ENCODE measurements at places on chromosomes 1 and 21.
A peak's percentile ranks its signal among the peaks of the same experiment; 100 is the strongest.

DNA sequence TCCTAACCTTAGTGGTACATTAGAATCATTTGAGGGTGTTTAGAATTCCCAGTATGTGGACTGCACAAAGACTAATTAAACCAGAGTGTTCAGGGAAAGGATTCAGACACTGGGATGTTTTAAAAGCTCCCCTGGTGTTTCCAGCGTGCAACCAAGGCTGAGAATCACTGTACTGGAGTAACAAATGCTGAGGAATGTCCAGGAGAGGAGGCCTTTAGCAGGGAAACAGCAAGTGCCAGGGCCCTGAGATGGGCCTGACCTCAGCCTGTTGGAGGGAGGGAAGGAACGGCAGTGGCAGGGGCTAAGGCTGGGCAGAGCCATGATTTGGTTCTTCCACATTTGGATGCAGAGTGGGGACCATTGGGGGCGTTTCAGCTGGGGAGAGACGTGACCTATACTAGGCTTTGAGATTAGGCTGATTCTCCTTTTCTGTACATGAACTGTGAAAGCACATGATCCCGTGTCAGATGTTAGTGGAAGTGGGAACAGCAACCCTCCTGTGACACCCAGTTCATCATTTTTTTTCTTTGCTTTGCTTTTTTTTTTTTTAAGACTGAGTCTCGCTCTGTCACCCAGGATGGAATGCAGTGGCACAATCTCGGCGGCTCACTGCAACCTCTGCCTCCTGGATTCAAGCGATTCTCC is 49.3 kb downstream of the KANK4 start:
- no peak for DNase-seq

DNA sequence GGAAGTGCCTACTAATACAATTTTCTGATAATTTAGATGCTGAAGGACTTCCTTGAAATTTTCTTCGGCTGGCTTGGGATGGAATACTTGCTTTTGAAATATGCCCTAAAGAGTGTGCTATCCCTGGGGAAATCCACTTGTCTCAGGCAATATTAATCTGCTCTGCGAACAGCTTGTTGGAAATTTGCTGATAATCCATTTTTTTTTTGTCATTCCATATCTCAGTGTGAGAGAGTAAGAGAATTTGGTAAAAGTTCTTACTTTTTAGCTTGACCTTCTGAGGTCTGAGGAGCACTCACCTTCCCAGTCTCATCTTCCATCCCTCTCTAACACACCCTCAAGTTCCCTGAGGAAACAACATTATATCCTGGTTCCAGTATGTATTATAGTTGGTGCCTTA is 36.8 kb downstream of the DNAJC6 start:
- no peak for DNase-seq

GRCh38 chr21:33099131-33099530 is 29.2 kb downstream of the OLIG1 start:
- no peak for DNase-seq

DNA sequence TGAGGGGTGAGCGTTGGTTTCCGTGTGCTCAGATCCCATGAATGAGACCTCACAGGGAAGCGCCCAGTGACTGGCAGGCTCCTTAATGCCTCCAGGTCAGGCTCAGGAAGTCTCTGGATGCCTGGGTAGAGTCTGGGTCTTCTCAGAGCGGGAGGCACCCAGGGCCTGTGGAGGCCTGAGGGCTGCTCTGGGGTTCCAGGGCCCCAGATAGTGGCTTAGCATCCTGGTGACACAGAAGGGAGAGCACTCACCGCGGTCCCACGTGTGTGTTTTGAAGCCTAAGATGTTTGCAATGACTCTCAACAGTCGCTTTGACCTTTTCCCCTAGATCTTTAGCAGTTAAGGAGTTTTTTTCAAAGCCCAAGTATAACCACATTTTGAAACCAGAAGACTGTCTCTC is 25.0 kb downstream of the PRMT2 start:
- DNase-seq, result no peak

DNA sequence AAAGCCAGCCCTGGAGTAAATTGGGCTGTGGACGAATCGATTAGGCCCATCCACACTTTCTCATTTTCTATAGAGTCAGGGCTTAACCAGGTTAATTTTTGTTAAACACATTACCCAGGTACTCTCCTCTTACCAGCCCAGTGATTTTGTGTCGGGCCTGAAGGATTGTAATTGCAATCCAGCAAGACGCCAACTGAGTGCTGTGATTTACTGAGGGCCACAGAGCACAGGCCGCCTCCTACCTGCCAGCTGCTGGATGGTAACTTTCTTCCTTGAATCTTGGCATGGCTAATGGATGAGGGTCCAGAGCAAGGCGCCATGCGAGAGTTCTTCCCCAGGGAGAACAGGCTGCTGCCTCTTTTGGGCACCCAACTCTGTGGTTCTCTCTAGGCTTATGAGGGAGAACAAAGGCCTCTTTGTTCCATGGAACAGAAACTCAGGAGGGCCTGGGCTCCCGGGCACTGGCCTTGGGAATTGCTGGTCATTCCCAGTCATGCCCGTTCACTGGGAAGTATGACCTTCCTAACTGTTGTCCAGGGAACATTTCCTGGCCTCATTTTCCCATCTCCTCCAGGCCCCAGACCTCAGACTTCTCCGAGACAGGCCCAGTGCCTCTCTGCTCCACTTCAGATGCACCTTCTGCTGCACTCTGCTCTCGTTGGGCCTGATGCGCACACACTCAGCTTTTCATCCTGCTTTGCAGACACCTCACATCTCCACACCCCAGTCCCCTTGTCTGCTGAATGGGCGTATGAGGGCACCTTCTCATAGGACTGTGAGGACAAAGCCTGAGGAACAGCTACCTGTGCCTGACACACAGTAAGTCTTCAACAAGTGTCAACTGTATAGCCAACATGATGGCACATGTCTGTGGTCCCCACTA is 57.3 kb downstream of the SYF2 start:
- DNase-seq, result no peak

- no peak for DNase-seq
Measured at GRCh38 chr1:38015978-38016725, 3.6 kb downstream of the UTP11 start.

GRCh38 chr1:56957931-56958330 is 7.9 kb downstream of the C8B start:
- no peak for DNase-seq

DNA sequence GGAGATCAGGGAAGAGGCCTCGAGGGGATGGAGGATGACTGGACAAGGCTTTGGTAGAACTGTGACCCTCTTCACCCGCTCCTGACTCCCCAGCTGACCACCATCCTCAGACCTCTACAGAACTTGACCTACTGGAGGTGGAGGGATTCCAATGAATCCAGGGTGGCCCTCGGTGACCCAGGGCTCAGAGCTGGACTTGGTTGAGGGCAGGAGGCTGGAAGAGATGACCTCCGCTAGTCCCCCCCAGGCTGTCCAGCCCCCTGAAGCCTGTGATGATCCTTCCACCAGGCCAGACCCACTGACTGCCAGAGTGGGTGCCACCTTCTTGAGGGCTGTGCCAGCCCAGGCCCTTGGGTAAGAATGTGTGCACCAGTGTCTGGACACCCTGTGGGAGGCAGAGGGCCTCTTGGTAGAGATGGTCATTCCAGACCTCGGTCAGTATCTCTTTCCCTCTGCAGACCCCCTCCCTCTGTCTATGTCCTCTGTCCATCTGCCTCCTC is 44.9 kb downstream of the ATP1B1 start:
- no peak for DNase-seq

GRCh38 chr1:32724678-32725614 is 22.4 kb upstream of the SYNC start:
- peak; percentile 34 for DNase-seq

DNA sequence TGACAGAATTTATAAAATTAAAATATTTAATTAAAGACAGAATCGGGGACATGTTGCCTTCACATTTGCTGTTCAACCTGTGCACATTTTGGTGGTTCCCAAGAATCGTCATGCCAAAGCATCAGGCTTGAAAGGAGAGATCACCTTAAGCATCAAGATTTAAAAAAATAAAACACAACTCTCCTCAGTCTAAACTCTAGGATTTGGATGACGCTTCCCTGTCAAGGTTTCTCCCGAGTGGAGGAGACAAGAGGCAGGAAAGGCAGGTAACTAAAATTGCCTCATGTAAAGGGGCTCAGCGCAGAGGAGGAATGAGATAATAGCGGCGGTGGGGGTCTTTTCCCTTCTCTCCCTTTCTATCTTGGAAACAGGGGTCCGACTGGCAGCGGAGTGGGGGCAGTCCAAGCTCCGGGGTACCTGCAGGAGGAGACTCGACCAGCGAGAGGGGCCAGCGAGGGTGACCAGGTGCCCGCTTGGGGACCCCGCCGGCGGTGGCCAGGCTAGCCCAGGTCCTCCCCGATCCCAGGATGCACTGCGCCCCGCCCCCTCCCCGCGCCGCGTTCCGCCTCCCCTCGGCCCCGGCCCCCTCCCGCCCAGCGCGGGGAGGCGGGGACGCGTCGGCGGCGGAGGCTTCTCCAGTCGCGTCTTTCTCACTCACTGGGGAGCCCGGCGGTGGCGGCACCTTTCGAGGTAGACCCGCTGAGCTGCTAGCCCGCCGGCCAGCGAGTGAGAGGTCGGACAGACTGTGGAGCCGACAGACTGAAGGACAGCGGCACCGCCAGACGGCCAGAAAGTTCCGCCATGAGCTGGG is at the start of gene FNBP1L:
FNBP1L (plus strand) TSS at position 638 of the 811 bp plus-strand sequence; CDS start at position 802, 164 bp downstream.
- peak; percentile 74 for DNase-seq

- no peak for DNase-seq
Measured at GRCh38 chr1:109850194-109850593, 60.5 kb upstream of the CSF1 start.

GRCh38 chr1:84377480-84378095 is 20.7 kb upstream of the DNASE2B start:
- DNase-seq, result no peak

- DNase-seq, result peak; percentile 13
Measured at GRCh38 chr1:30406996-30407864, 316.2 kb downstream of the MATN1 start.

GRCh38 chr1:205304695-205305070 is 16.9 kb downstream of the NUAK2 start:
- DNase-seq, result no peak

DNA sequence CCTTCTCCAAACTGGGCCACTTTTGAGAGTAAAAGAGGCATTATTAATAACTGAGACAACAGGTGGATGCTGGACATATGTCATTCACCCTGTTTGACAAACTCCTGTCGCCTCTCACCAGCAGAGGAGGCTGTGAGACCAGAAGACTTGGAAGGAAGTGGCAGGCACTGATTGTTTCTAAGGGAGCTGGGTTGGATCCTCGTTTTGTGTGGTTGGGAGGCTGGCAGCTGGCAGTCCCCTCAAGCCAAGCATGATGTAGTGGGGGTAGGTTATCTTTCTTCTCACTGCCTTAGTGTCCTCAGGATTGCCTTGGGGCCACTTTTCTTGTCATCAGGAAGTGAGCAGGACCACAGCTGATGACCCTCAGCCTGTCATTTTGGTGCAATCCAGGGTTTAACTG is 86.5 kb upstream of the KCNJ15 start:
- DNase-seq, result peak; percentile 4

DNA sequence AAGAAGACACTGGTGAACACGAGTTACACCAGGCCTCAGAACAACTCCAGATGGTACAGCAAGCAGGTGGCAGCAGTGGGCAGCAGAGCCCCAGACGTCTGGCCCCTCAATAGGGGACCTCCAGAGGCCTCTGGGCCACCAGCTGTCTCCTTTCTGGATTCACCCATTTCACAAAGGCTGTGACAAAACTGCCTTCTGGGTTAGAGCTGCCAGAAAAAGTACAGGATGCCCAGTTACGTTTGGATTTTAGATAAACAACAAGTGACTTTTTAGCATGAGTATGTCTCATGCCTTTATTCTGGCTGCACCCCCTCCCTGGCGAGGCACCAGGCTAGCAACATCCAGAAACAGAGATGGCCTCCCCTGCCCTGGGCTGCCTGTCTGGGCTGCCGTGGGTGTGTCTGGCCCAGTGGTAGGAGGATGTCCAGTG is 30.1 kb downstream of the ITPKB start:
- no peak for DNase-seq

- peak; percentile 31 for DNase-seq
Measured at GRCh38 chr1:234611847-234612351, 1.9 kb upstream of the IRF2BP2 start.

DNA sequence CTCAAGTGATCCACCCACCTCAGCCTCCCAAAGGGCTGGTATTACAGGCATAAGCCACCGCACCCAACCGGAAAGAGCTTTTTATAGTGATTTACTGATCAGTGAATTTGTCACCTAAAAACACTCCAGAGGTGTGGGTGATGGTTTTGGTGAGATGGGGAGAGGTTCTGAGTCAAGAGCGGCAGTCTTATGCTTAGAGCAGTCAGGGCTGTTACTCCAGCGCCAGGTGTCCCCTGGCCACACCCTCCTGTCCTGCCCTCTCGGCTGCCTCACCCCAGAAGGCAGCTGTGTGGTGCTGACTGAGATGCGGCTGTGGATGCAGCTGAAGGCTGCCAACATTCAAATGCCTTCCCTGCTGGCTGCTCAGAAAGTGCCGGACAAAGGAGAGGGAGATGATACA is 94.5 kb upstream of the LPGAT1 start:
- no peak for DNase-seq

DNA sequence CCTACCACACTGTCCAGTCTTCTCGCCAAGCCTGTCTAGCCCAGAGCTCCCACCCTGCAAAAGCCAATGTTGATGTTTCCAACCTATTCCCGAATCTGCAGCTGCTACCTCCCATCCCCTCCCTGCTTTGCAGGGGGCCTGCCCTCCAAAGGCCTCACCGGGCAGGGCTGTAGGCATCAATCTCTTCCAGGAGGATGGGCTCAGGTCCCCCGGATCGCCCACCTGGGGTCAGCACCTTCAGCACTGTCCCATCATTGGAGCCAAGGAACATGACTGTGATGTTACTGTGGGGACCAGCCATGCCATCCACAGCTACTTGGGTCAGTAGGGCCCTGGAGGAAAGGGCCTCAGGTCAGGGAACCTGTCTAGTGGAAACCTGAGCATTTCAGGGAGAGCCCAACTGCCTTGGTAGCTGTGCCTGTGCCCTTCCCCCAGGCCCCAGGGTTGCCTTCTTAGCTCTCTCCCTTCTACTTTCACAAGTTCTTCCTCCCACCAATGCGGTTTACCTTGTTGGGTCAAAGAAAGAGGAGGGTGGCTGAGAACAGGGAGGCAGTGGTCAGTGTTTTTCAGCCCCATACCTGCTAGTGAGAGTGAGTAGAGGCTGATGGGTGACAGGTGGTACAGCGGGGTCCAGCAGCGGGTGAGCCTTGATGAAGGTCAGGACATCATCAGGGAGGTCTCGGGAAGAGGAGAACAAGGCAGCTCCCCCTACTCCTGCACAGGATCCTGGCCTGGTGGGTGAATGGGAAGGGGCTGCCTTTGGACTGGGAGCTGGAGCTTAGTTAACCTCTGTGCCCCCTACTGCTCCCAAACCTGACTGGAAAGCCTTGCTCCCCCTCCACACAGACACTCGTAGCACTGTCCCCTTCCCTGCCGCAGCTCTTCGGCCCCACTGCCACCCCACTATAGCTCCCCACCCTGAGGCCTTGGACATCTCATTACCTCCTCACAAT is 10.7 kb downstream of the SEMA6C start:
- no peak for DNase-seq

GRCh38 chr1:72197786-72198185 is 84.6 kb downstream of the NEGR1 start:
- DNase-seq, result no peak

- no peak for DNase-seq
Measured at GRCh38 chr21:45162809-45163208, 88.4 kb downstream of the ADARB1 start.
